Foreskin keratinocyte (primary cell): ENCODE measurements at places on chromosomes 1 and 21. TPM values are rescaled to one million over a fixed set of nuclear protein-coding genes. Genes with fewer than 3 reads are reported as not detected.

LAMTOR2 gene
- polyA plus RNA-seq: 164 and 173 TPM in 2 replicates

DISC1 gene
- polyA plus RNA-seq: 0.10 and 0.20 TPM in 2 replicates

RGS5 gene
- 0.37 and 0.90 TPM in 2 replicates for polyA plus RNA-seq

PTPN14 gene
- 5.0 and 6.2 TPM in 2 replicates for polyA plus RNA-seq

CCDC185 gene
- not detected in 2 replicates for polyA plus RNA-seq

AMY1A gene
- not detected in 2 replicates for polyA plus RNA-seq

SLAMF9 gene
- 0.40 and 0.72 TPM in 2 replicates for polyA plus RNA-seq

NID1 gene
- 3.4 and 5.6 TPM in 2 replicates for polyA plus RNA-seq

CLIC4 gene
- polyA plus RNA-seq: 38.7 and 48.3 TPM in 2 replicates

CHAF1B gene
- 9.4 and 10.5 TPM in 2 replicates for polyA plus RNA-seq

ABCD3 gene
- 11.4 and 15.9 TPM in 2 replicates for polyA plus RNA-seq

AMY1C gene
- polyA plus RNA-seq: not detected in 2 replicates

ADGRB2 gene
- 2.4 and 2.7 TPM in 2 replicates for polyA plus RNA-seq

SH2D2A gene
- 13.7 and 17.3 TPM in 2 replicates for polyA plus RNA-seq
